HT1080 (cell line): ENCODE measurements at places on chromosomes 13 and 19. TPM values are rescaled to one million over a fixed set of nuclear protein-coding genes. Genes with fewer than 3 reads are reported as not detected.

ZNF541 gene
- total RNA-seq: not detected in 2 replicates

POU2F2 gene
- total RNA-seq: 2.6 and 5.4 TPM in 2 replicates

B3GNT8 gene
- not detected in 2 replicates for total RNA-seq

SMIM24 gene
- total RNA-seq: not detected in 2 replicates

CCDC159 gene
- total RNA-seq: 0.23 TPM in 1 of 2 replicates, not detected in the other
